Endothelial cell of umbilical vein (primary cell): ENCODE measurements at places on chromosomes 1 and 21. TPM values are rescaled to one million over a fixed set of nuclear protein-coding genes. Genes with fewer than 3 reads are reported as not detected.
A peak's percentile ranks its signal among the peaks of the same experiment; 100 is the strongest.

DNA sequence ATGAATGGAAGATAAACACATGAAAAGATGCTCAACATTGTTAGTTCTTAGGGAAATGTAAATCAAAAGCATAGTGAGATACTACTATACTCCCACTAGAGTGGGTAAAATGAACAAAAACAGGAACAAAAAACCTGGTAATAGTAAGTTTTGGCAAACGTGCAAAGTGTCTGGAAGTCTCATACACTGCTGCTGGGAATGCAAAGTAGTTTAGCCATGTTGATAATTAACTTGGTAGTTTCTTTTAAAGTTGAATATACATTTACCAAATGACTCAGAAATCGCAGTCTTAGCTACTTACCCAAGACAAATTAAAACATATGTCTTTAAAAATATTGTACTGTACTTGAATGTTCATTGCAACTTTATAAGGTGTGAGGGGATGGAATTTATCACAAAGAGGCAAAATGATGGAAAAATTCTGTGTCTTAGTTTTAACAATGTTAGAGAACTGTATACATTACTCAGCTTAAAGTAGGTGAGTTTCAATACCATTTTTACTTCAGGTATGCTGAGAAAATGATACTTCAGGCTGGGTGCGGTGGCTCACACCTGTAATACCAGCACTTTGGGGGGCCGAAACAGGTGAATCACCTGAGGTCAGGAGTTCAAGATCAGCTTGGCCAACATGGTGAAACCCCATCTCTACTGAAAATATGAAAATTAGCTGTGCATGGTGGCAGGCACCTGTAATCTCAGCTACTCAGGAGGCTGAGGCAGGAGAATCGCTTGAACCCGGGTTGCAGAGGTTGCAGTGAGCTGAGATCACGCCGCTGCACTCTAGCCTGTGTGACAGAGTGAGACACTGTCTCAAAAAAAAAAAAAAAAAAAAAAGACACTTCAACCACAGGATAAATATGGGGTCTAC is 102.3 kb downstream of the PDE4B start:
- no peaks in the 10 kb centered on the region for H3K36me3 ChIP-seq
- no peaks in the 10 kb centered on the region for H3K4me1 ChIP-seq

DNA sequence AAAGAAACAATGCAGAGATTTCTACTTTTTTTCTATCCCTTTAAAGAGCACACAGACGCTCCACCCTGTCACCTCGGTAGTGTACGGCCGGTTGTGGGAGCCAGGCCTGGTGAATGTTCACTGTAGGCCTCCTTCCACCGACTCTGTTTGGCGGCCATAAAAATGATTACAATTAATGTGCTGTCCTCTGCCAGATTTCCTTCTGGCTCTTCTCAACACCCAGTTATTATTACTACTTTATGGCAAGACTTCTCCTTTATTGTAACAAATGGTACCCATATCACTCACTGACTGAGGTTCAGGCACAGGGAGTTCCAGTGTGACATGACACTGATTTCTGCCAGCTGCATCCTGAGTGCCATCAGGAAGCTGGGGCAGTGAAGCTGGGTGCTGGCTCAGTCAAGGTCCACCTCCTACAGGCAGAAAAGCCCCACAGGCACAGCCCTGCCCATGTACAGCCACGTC is 37.4 kb downstream of the GPR161 start:
- no peaks in the 10 kb centered on the region for H3K27me3 ChIP-seq
- H3K4me1 ChIP-seq = no peaks in the 10 kb centered on the region
- H3K27ac ChIP-seq = no peak overlapping the region
- no peak for DNase-seq
- no peak overlapping the region for H3K4me3 ChIP-seq
- no peaks in the 10 kb centered on the region for H3K36me3 ChIP-seq

GRCh38 chr1:186960861-186961260 is 132.1 kb downstream of the PLA2G4A start:
- H3K27me3 ChIP-seq = no peaks in the 10 kb centered on the region
- no peaks in the 10 kb centered on the region for H3K4me1 ChIP-seq
- H3K27ac ChIP-seq = no peak overlapping the region
- no peaks in the 10 kb centered on the region for H3K36me3 ChIP-seq
- no peak for DNase-seq

- H3K36me3 ChIP-seq = no peaks in the 10 kb centered on the region
- no peak overlapping the region for H3K4me3 ChIP-seq
- no peak overlapping the region for H3K27ac ChIP-seq
- DNase-seq = no peak
- no peaks in the 10 kb centered on the region for H3K4me1 ChIP-seq
Measured at GRCh38 chr21:39863111-39863510, 4.1 kb upstream of the PCP4 start.

DNA sequence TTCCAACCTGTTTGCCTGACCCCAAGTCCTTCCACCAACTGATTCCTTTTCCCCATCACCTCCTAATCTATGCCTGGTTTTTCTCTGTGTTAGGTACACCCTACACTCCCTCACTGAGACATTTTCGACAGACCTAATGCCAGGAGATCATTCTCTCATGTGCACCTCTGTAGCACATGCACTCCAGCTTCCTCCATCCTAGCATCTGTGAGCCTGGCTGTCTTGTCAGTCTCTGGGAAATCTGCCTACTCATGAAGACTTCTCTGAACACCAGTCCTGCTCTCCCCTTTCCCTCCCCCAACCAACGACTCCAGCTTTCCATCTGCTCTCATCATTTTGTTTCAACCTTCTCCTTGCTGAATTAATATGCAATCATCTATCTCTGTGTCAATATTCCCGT is 987 bp downstream of the MED8 start:
- no peak for DNase-seq
- H3K4me3 ChIP-seq = peak overlapping the region; percentile 96
- no peak overlapping the region for H3K27ac ChIP-seq
- peaks cover 18% of the 10 kb centered on the region for H3K4me1 ChIP-seq

DNA sequence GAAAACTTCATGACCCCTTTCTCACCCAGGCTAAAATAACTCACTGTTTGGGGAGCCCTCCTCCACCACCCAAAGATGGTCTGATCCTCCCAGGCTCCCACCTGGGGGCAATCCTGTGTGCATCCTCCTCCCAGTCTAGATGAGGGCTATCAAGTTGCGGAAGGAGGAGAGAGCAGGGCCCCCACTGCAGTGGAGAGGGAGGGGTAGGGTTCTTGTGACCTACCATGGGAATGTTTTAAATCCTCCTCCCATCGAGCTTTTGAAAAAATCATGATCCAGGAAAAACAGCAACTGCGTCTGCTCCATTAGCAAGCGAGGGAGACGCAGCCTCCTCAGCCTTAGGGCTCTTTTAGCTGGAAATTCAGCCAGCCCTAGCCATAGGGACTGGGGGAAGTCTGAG is 80.0 kb downstream of the NAV1 start:
- no peak for DNase-seq
- H3K4me3 ChIP-seq = no peak overlapping the region
- H3K36me3 ChIP-seq = no peaks in the 10 kb centered on the region
- no peak overlapping the region for H3K27ac ChIP-seq
- H3K4me1 ChIP-seq = no peaks in the 10 kb centered on the region
- no peaks in the 10 kb centered on the region for H3K27me3 ChIP-seq

GRCh38 chr1:180946541-180947498 is 34.1 kb downstream of the KIAA1614 start:
- no peaks in the 10 kb centered on the region for H3K4me1 ChIP-seq
- no peak overlapping the region for H3K27ac ChIP-seq
- peaks cover 8% of the 10 kb centered on the region for H3K36me3 ChIP-seq
- DNase-seq = no peak
- H3K27me3 ChIP-seq = no peaks in the 10 kb centered on the region

GRCh38 chr1:92482665-92483609 is 3.8 kb downstream of the GFI1 start:
- no peaks in the 10 kb centered on the region for H3K36me3 ChIP-seq
- H3K4me3 ChIP-seq = peak overlapping the region; percentile 6
- H3K27me3 ChIP-seq = peaks cover 67% of the 10 kb centered on the region
- no peak overlapping the region for H3K27ac ChIP-seq
- no peak for DNase-seq

- no peak overlapping the region for H3K27ac ChIP-seq
- no peaks in the 10 kb centered on the region for H3K4me1 ChIP-seq
- H3K4me3 ChIP-seq = no peak overlapping the region
- peaks cover 10% of the 10 kb centered on the region for H3K27me3 ChIP-seq
- no peak for DNase-seq
Measured at GRCh38 chr1:84785271-84786036, 95.2 kb upstream of the SSX2IP start.

DNA sequence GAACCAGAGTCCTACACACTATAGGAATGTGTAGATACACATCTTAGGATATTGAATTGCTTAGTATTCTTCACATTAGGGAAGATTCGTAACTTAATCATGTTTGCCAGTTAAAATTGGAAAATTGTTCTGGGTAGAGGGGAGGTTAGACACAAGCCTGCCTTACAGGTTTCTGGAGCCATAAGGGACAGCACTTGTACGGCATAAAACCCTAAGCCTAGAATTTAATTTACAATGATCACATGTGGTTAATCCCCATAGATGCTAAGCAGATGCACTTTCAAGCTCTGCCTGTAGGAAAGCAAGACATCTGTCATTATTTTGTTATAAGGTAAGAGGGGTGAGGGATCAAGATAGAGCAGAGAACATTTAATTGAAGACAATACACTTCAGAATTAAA is 820.7 kb downstream of the NCAM2 start:
- no peak overlapping the region for H3K4me3 ChIP-seq
- H3K27me3 ChIP-seq = no peaks in the 10 kb centered on the region

Gene FAM177B
- not detected in 2 replicates for total RNA-seq

DNA sequence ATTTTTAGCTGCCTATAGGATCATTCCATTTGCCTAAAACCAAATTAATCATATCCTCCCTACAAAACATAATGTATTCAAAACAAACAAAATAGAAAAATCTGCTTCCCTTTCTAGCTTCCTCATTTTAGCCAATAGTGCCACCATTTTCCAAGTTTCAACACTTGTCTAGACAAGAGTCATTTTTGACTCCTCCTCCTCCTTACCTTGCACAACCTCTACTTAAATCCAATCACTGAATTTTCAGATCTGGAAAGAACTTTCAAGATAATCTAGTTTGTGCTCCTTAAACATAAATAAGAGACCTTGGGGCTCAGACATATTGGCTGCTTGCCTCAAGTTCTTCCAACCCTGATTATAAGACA is 7.4 kb downstream of the STX6 start:
- H3K27me3 ChIP-seq = no peaks in the 10 kb centered on the region
- H3K36me3 ChIP-seq = no peaks in the 10 kb centered on the region
- peaks cover under 1% of the 10 kb centered on the region for H3K4me1 ChIP-seq

DNA sequence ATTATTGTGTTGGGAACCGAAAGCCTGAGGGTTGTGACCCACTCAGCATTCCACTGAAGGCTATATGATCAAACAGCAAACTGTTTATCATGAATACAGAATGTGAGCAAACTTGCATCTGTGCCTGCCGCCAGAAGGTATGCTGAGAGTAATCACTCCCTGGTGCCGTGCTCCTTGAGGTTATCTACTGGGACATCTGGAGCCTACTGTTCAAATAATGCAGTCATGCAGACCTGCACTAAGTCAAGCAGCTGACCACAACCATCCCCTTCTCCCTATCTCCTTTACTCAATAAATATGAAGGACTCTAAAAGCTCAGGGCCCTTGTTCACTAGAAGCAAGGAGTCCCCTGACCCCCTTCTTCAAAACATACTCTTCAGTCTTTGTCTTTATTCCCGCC is 13.5 kb downstream of the GSTM5 start:
- no peaks in the 10 kb centered on the region for H3K36me3 ChIP-seq
- no peaks in the 10 kb centered on the region for H3K4me1 ChIP-seq
- H3K27me3 ChIP-seq = peaks cover 5% of the 10 kb centered on the region

DNA sequence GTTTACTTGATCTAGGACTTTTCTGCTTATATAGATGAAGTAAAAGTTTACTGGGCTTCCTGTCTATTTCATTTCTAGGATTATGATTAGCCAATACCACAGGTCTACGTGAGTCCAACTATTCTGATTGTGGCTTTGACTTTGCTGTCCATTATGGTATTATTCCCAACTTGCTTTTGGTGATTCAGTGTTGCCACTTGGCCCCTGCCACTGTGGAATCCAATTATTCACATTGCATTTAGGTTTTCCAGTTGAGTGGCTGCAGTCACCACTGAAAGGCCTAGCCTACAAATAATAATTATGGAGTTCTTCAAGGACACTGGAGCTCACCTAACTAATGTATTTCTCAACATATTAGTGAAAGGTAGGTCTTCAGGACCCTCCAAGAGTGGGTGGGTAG is 574.3 kb upstream of the USP24 start:
- DNase-seq = no peak
- no peak overlapping the region for H3K27ac ChIP-seq
- no peak overlapping the region for H3K4me3 ChIP-seq

- H3K4me1 ChIP-seq = peaks cover 5% of the 10 kb centered on the region
- no peaks in the 10 kb centered on the region for H3K36me3 ChIP-seq
- H3K4me3 ChIP-seq = no peak overlapping the region
- DNase-seq = no peak
Measured at GRCh38 chr21:42026082-42026435, 15.9 kb upstream of the ZBTB21 start.

DNA sequence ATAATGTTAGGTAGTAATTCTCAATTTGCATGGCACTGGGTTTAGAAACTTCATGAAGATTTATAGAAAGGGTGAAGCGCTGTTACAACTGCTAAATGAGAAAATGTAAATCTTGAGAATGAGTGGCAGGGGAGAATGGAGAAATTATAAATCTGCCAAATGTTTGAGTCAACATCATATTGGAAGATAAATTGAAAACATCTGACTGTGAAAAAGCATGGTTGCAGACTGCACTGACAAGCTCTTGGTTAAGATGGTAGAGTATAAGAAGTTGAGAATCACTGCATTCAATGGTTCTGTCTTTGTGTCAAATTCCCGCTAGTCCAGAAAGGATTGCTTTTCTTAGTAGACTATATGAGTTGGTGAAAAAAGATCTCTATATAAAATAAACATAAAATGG is 113.3 kb upstream of the DUSP10 start:
- no peak for DNase-seq
- no peaks in the 10 kb centered on the region for H3K4me1 ChIP-seq
- H3K4me3 ChIP-seq = no peak overlapping the region
- peaks cover 5% of the 10 kb centered on the region for H3K27me3 ChIP-seq
- no peak overlapping the region for H3K27ac ChIP-seq
- no peaks in the 10 kb centered on the region for H3K36me3 ChIP-seq

DNA sequence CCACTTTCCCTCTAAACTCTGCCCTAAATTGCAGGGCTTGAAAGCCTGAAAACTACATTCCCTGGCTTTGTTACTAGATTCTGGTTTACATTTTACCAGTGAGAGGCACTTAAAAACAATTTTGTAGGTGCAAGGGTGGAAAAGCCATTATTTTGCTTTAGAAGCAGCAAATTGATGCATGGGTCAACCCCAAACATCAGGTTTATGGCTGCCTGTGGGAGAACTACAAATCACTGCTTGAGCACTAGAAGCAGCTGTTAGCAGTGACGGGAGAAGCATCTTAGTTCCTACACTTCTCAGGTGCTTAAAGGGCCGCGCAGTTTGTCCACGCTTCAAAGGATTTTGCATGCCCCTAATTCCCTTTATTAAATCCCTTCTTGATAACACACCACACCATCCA is 417.2 kb downstream of the PCP4 start:
- H3K27ac ChIP-seq = no peak overlapping the region
- H3K27me3 ChIP-seq = no peaks in the 10 kb centered on the region
- no peak for DNase-seq

- no peaks in the 10 kb centered on the region for H3K27me3 ChIP-seq
- DNase-seq = peak; percentile 66
- no peaks in the 10 kb centered on the region for H3K4me1 ChIP-seq
- H3K27ac ChIP-seq = no peak overlapping the region
Measured at GRCh38 chr1:198657550-198658064, 18.8 kb downstream of the PTPRC start.

Gene FBXO42
- total RNA-seq = 16.3 and 17.3 TPM in 2 replicates
